ENCODE measurements at places on chromosomes 2 and 18. TPM values are rescaled to one million over a fixed set of nuclear protein-coding genes. Genes with fewer than 3 reads are reported as not detected.

NYAP2 gene
- total RNA-seq, result 12.6 TPM

SLC5A7 gene
- total RNA-seq, result 3.7 TPM

SERPINB13 gene
- total RNA-seq, result not detected

INO80D gene
- 24.3 TPM for total RNA-seq

TSN gene
- 64.7 TPM for total RNA-seq

FSIP2 gene
- 4.1 TPM for total RNA-seq

DSC2 gene
- total RNA-seq, result 24.8 TPM

KCNG2 gene
- total RNA-seq, result 1.4 TPM

ACVR1C gene
- total RNA-seq, result 1.9 TPM

NOL4 gene
- 22.1 TPM for total RNA-seq

PPP1R1C gene
- total RNA-seq, result 27.3 TPM

IL1RL1 gene
- 1.1 TPM for total RNA-seq

All from spinal cord (tissue), 10 donors.